ENCODE measurements at places on chromosomes 3 and 15.
A peak's percentile ranks its signal among the peaks of the same experiment; 100 is the strongest.

- DNase-seq = no peak
These were observed 47.9 kb downstream of the PIK3CA start for GRCh38 chr3:179196098-179196497.

GRCh38 chr3:124263168-124263567 is 271.2 kb upstream of the ROPN1 start:
- DNase-seq = no peak

GRCh38 chr3:28406241-28406640 is 57.6 kb upstream of the AZI2 start:
- DNase-seq = no peak

DNA sequence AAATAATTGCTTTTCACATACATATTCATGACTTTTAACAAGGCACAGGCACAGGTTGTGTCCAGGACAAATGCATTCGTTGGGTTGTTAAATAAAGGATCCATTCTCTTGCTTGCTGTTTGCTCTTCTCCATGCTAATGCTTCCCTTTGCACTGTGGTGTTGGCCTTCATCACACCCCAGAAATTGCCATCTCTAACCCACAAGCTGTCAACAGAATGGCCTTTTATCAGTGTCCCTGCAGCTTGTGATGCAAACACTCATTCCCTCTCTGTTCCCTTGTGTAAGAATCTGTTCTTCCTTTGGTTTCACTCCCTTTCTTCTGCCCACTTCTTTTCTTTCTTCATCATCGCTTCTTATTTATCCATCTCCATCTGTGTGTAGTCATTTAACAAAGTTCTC is 72.2 kb downstream of the SLC7A14 start:
- no peak for DNase-seq

DNA sequence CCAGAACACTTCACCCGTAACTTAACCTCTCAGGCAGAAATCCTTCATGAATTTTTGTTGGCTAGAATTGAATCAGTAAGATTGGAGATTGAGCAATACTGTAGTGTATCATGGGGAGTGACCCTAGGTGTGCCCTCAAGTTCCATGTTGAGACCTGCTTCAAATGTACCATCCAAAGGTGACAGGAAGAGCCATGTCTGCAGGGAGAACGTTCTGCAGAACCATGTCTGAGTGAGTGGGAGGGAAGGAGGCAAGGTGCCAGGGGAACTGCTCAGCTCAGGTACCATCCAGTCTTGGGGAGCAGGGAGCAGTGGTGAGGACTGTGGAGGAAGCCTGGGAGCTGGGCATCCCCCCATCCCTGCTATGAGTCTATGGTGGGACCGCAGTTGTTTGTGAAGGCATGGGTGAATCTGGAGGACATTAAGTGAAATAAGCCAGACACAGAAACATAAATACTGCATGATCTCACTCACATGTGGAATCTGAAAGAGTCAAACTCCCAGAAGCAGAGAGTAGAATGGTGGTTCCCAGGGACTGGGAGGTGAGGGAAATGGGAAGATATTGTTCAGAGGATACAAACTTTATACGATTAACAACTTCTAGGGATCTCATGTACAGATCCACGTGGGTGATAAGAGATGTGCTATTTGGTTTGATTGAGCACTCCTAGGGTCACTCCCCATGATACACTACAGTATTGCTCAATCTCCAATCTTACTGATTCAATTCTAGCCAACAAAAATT is 23.3 kb downstream of the CFAP161 start:
- no peak for DNase-seq

GRCh38 chr15:99708563-99708962 is 24.7 kb downstream of the LYSMD4 start:
- DNase-seq = no peak

DNA sequence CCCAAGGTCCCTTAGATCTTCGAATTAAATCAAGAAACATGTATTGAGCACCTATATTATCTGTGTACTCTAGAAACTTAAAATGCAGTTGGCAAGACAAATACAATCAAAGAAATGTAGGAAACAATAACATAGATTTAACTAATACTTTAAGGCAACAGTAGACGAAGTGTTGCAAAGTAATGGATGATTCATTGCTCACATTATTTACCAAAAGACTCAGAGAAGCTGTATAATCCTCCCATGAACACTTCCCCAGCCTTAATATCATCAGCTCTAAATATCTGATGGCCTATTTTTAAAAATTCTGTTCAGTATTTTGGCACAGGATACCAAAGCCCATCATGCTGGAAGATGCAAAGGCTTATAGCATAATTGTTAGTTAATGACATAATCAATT is 272.1 kb upstream of the TTC14 start:
- no peak for DNase-seq

DNA sequence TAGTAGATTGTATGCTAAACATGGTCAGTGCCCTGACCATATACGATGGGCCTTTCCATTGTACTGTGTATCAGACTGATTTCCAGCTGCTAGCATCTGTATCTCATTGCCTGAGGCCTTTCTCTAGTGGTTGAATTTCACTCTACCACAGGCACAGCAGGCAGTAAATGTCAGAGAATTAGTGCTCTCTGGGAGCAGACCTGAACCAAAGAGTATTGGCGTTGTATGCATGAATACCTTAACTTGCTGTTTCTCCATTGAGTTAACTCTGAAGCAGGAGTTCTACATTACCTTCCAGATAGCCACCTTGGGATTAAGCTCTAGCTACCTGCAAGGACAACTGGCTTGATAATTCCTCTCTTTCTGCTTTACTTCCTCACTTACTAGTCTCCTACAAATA is 439.2 kb upstream of the EPHA3 start:
- no peak for DNase-seq

GRCh38 chr3:194772241-194773000 is 86.7 kb downstream of the FAM43A start:
- no peak for DNase-seq

DNA sequence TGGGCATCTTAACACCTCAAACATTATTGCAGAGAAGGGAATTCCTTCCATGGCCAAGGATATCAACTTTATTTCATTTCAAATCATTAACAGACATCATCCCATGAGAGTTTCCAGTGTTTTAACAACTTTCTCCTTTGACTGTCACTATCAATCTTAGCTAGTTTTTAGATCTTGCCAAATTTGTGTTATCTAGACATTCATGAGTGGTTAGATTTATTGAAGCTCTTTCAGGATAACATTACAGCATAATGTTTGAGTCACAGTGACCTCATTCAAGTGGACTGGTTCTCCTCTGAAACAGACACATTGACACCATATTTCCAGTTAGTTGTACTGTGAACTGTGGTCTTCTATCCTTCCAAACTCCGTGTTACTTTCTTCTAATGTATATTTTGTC is 8.6 kb upstream of the TNFAIP8L3 start:
- no peak for DNase-seq

DNA sequence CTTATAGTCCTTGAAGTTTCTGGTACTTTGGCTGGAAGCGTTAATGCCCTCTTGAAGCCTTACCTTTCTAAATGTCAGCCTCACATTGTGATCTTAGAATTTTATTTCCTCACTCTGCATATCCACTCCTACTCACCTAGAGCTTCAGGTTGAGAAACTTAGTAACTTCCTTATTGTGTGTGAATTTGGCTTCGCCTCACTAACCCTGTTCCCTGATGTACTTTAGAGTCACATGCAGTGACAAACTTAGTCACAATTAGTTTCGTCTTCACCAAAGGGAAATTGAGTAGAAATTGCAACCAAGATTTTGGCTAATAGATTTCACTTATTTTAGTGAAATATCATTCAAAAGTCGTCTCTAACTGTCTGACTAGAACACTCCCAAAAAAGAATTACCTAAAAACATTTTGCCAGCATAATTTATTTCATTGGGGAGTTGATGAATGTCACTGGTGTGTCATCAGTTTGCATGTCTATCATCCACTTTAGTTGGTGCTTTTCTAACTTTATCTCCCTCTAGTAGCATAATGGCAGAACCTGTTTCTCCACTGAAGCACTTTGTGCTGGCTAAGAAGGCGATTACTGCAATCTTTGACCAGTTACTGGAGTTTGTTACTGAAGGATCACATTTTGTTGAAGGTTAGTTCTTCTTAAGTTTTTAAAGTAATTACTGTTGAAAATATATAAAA is 960 bp downstream of the MFN1 start:
- DNase-seq = no peak

GRCh38 chr3:127787071-127787490 is 35.2 kb downstream of the MGLL start:
- no peak for DNase-seq

DNA sequence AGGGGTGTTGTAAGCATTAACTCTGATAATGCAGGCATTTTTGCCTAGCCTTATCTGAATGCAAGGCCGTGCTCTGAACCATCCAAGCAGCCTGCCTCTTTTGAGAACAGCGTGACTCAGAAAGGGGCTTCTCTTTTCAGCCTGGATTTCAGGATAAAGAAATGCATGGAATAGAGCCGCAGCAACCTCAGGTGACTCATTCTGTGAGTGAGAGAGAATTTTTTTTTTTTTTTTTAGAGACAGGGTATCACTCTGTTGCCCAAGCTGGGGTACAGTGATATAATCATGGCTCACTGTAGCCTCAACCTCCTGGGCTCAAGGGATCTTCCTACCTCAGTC is 20.6 kb upstream of the PDE8A start:
- no peak for DNase-seq

- DNase-seq = no peak
These were observed 99.5 kb downstream of the ZNF621 start for GRCh38 chr3:40624189-40624769.

GRCh38 chr3:170909129-170909903 is 879 bp upstream of the EIF5A2 start:
- DNase-seq = no peak

GRCh38 chr3:31610700-31611275 is 78.1 kb downstream of the STT3B start:
- peak; percentile 11 for DNase-seq

DNA sequence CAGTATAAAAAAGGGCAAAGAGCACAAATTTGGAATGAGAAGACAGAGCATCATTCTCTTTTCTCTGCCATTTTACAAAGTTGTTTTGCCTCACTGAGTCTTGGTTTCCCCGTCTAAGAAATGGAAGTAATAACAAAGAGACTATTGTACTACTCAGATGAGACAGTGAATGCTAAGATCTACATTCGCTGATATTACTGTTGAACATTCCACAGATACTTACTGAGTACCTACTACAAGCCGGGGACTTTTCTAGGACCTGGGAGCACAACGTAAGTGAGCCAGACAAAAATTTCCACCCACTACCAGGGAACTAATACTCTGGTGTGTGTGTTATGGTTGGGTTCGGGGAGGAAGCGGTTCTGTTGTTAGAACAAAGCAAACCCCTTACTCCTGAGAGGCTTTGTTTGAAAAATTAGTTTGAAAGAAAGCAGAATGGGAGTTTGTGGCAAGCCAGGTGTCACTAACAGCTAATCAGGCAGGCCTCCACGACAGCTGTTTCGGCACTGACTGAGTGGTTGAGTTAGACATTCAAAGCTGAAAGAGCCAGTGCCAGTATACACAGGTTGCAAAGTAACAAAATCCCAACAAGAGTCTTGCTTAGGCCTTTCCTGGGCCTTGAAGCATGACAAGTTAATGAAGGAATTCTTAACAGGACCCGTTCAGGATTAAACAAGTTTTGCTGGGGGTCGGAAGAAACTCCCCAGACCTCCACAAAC is 458.3 kb downstream of the EDEM1 start:
- DNase-seq = no peak

- DNase-seq = no peak
These were observed 1141.2 kb upstream of the EPHA6 start for GRCh38 chr3:95673215-95673614.

DNA sequence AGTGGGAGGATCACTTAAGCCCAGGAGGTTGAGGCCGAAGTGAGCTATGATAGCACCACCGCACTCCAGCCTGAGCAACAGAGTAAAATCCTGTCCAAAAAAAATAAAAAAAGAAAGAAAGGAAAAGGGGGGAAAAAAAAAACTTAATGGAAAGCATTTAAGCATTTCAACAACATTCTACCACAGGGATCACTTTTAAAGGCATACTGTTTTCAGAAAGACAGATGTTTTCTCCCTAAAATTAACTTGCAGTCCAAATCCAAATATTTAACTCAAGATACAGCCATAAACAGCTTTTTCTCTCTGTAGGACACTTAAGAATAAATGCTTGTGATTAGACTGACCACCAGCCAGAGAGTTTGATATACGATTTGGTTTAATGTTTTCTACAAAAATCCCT is 141.0 kb downstream of the MAGI1 start:
- DNase-seq = no peak

DNA sequence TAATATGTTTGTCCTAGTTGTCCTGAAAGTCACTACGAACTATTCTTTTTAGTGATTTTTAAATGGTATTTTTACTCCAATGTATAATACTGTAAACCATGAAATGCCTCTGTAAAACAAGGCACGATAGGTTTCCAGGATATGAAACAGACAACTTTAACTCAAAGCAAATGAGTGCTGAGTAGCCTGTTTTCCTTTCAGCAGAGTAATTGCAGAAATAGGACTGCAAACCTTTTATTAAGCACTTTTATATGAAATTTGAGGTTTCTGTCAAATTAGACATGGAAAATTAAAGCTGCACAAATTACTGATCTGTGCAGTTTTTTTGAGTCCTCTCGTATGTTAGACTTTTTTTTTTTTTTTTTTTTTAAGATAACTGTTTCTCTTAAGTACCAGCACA is 16.2 kb downstream of the AKAP13 start:
- no peak for DNase-seq

DNA sequence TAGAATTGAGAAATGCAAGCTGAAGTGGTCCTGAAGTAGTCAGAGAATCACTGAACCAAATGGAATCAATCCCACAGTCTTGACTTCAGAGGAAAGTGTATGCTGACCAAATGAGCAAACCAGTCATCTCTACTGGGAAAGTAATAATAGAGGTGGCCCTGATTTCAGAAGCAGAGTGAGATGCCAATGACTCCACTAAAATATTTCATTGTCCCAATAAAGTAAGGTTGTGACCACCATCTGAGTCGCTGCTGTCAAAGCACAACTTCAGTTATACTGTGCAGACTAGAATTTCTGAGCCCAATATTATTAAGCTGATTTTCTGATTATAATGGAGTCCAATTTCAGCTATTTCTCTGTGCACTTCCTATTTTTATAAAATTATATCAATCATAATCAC is 334.4 kb upstream of the THBS1 start:
- DNase-seq = no peak

DNA sequence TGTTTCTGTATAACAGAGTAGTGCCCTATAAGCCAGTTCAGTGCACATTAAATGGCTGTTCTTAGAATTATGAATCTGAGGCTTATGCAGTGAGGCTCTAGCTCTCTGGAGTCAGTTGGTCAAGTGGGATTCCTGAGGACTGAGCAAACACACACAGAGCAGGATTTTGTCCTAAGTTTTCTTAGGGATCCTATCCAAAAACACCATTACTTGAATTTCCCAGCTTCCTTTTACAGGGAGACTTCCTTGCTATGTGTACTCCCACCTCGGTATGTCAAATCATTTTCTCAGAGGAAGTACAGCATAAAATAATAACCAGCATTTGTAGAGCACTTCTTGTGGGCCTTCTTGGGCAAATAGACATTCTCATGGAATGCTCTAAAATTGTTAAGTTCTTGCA is 63.1 kb upstream of the GOLGA6B start:
- no peak for DNase-seq

All from SK-N-DZ (cell line).